ENCODE measurements at places on chromosomes 1 and 21.

DNA sequence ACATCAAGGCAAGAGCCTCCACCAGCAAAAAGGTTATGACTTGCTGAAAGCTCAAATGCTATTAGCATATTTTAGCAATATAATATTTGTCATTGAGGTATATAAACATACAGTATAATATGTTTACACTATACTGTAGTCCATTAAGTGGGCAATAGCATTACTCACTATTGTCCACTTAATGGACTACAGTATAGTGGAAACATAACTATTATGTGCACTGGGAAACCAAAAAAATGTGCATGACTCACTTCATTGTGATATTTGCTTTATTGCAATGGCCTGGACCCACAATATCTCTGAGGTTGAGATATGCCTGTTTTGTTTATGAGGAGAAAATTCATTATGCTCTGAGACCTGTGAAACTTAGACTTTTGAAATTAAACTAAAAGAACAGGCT is 300.0 kb downstream of the BARHL2 start:
- no peak for DNase-seq

GRCh38 chr21:35428001-35428320 is 378.9 kb upstream of the RUNX1 start:
- DNase-seq = peak; percentile 53

GRCh38 chr1:49824261-49824660 is 199.5 kb downstream of the AGBL4 start:
- no peak for DNase-seq

- DNase-seq = no peak
Measured at GRCh38 chr1:15148475-15148874, 5.1 kb upstream of the TMEM51 start.

GRCh38 chr1:116873680-116874271 is 35.9 kb upstream of the PTGFRN start:
- peak; percentile 33 for DNase-seq

DNA sequence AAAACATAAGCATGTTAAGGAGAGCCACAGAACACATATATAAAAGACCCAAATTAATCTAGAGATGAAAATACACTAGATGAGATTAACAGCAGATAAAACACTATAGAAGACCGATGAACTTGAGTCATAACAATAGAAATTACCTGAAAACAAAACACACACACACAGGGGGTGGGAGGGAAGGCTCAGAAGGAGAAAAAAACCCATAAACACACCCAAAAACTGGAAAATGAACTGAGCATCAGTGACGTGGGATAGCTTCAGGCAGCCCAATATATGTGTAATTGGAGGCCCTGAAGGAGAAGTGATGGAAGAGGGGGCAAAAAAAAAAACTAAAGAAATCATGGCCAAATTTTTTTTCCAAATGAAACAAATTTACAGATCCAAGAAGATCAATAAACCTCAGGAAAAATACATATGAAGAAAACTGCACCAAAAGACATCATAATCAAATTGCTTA is 11.4 kb downstream of the ALDH9A1 start:
- no peak for DNase-seq

DNA sequence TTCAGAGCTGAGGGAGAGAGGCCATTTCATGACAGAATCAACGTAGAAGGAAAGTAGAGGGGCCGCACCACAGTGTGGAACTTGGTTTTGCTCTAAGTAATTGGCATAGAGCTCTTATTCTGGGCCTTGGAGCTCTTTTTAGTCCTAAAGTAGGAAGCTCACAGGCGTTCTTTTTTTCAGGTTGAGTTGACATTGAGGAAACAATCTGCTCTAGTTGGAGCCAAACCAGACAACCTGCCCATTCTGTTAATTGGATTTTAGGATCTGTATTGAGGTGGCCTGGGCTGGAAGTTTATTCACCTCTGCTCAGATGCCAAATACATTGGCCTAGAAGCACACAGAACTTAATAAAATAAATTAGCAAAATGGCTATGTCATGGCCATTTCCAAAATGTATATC is 1093.9 kb downstream of the ADGRL2 start:
- DNase-seq = no peak

- peak; percentile 92 for DNase-seq
Measured at GRCh38 chr1:108831225-108831624, 25.7 kb downstream of the AKNAD1 start.

DNA sequence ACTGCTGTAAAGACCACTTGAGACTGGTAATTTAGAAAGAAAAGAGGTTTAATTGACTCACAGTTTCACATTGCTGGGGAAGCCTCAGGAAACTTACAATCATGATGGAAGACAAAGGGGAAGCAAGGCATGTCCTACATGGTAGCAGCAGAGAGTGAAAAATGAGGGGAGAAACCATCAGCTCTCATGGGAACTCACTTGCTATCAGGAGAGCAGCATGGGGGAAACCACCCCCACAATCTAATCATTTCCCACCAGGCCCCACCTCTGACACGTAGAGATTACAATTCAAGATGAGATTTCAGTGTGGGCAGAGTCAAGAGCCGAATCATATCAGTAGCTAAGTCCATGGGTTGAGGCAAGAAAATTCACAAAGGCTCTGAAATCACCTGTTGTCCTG is 23.8 kb upstream of the LYPD8 start:
- DNase-seq = no peak

GRCh38 chr1:226702318-226702956 is 36.6 kb downstream of the ITPKB start:
- DNase-seq = peak; percentile 94

DNA sequence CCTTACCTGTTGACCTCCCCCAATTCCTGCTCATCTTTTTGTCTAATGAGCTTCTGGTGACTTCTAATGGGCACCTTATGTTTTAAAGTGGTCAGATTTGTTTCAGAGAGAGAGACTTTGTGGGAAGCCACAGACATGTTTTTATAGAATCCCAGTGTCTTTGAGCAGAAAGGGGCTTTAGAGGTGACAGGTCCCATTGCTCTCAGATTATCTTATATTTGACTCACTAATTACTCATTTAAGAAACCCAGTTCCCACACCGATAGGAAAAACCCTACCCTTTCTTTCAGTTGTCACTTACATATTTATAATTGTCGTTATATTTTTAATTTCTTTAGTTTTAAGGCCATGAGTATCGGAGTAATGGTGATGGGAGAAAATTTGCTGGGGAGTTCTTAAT is 215.5 kb downstream of the CAMTA1 start:
- DNase-seq = no peak

- DNase-seq = no peak
Measured at GRCh38 chr1:80891871-80892270, 908.9 kb upstream of the ADGRL2 start.

DNA sequence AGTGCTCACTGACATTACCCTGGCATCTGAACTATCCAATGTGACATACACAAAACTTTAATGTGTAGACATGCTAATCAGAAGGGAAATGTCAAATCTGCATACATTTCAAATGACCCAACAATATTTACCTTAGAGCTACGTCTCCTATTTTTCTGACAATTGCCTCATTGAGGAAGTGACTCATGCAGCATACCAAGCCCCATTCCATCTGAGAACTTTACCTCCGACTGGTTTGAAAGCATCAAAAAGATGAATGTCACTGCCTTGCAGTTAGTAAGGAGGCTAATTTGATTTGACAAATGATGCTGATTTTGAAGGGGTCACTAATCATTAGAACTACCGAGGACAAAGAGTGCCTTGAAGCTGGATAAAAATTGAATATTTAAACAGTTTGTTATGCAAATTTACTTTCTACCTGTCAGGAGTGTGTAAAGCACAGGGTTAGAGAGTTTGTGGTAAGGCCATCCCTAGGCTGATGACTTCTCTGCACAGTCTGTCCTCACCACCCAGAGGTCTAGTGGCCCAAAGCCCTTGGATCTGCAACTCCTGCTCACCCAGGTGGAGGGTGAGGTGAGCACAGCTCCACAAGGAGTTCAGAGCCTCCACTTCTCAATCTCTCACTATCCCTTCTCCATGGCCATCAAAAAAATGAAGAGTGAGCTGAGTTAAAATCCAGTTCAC is 500.3 kb upstream of the C1orf87 start:
- peak; percentile 64 for DNase-seq

DNA sequence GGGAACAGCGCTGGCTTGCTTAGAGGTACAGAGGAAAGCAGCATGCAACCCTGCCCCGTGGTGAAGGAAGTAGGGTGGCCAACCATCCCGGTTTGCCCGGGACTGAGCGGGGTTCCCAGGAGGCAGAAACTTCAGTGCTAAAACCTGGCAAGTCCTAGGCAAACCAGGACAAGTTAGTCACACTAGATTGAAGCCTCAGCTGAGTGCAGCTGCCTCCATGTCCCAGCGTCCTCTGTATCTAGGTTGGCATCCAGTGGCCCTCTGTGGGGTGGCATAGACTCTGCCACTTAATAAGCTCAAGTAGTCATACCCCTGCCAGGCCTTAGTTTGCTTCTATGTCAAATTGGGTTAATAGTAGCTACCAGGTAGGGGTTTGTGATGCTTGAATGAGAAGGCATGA is 67.1 kb downstream of the ATP2B4 start:
- no peak for DNase-seq

DNA sequence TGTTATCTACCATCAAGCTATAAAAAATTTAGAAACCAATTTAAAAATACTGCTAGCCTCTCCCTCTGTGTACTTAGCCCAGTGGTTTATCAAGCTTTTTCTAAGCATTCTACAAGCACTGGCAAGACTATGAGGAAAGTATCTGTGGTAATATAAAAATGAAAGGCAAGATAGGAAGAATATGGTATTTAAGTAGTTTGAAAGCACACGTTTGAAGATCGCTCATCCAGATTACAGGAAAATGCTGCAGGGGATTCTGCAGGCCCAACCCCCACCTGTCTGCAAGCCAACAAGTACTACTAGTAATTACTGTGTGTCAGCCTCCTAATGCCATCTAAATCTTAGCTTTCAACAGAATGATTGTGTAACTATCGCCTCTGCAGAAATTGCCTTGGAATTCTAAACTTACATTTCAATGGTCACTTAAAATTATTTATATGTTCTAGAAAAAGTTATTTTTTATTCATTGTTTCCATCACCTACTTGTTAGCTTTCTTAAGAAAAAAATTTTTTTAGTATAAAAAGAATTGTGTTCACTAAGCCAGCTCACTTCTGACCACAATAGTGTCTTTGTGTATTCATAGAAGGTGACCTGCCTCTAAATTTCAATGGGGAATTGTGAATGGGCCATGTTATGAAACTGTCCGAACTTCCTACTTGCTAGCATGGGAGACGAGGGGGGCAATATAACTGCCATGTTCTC is 8.5 kb downstream of the ERRFI1 start:
- DNase-seq = peak; percentile 71

DNA sequence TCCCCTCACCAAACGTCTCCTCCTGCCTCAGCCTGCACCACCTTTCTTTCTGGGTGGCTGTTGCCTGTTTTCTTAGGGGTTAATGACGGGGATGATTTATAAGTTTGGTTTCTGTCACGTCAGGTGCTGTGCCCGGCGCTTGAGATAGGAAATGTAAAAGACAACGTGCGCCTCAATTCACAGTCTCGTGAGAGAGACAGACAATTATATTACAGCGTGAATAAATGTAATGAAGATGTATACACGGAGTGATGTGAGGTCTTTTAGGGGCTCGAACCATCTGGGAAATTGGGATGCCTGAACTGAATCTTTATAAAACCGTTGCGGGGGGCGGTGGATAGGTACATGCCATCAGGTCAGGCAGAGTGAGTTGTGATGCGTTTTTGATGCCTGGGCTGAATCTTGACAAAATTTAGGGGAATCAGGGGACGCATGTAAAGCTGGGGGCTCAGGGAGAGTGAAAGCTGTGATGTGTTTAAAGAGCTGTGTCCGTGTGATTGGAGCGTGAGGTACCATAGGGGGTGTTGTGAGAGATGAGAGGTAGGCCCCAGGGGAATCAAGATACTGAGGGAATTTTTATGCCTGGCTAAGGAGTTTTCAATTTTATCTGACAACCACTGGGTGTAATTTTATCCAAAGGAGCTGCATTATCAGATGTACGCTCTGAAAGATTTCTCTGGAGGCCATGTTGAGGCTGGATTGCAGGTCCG is 831 bp downstream of the TIPRL start:
- DNase-seq = peak; percentile 29

DNA sequence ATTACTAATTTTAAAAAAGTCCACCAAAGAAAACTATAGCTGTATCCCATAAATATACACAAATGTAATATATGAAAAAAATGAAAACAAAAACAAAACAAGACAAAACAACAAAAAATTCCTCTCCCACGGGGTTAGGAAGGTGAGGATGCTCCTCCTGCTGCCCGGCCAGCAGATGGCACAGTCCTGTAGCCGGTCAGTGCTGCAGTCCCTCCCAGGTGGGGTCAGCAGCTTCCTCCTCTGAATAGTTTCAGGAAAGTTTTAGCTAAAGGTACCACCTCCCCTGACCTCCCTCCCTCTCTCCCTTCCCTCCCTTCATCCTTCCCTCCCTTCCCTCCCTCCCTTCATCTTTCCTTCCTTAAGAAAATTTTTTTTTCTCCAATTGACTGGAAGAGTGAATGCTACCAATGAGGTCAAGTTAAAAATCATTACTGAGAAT is 67.8 kb upstream of the BCL10 start:
- peak; percentile 52 for DNase-seq

DNA sequence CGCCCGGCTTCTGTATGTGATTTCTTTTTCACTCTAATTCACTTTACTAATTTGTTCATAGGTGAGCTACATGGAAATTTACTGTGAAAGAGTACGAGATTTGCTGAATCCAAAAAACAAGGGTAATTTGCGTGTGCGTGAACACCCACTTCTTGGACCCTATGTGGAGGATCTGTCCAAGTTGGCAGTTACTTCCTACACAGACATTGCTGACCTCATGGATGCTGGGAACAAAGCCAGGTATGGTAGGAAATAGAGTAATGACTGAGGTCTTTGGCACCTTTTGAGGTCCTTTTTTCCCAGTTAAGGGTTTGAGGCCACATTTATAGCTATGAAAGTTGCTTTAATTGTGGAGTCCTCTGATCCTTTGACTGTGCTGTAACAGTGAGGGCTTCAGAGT is 56.9 kb downstream of the KIF1B start:
- peak; percentile 67 for DNase-seq

DNA sequence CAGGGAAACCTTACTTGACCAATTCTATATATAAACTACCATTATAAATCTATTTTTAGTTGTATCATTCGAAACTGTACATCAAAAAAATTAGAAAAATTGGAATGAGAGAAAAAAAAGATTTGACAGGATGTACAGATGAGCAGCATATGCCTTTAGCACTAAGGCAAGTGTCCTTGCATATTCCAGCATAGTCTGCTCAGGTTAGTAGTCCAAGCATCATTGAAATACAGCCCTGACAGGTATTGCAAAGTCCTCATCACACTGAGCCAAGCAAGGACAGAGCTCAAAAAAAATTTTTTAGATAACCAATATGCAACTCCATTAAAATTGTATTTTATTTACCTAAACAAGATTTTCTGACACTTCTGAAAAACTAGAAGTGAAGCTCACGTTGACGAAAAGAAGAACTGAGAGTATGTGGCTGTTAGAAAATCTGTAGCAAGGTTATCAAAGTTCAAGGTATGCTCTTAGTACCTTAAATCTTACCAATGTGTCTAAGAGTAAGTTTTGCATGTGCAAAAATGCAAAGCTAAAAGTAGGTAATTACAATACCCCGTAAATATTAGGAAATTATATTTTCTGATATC is 465.6 kb upstream of the ADGRL4 start:
- no peak for DNase-seq

DNA sequence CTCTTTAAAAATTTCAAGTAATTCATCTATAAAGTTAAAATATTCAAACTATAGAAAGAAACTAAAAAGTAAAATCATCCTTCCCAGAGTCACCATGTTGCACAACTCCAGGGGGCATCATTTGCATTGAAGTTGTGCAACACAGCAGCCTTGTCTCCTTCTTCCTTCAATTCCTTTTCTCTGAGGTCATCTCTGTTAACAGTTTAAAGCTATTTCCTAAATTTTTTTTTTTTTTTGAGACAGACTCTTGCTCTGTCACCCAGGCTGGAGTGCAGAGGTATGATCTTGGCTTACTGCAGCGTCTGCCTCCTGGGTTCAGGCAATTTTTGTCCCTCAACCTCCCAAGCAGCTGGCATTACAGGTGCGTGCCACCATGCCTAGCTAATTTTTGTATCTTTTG is 7.1 kb downstream of the RHBG start:
- peak; percentile 64 for DNase-seq

Data from fibroblast of mammary gland (primary cell).